ENCODE measurements at places on chromosomes 1 and 21. TPM values are rescaled to one million over a fixed set of nuclear protein-coding genes. Genes with fewer than 3 reads are reported as not detected.
A peak's percentile ranks its signal among the peaks of the same experiment; 100 is the strongest.

LY9 gene
- total RNA-seq, result 0.26 TPM

CDC42SE1 gene
- total RNA-seq, result 35.2 TPM

DNA sequence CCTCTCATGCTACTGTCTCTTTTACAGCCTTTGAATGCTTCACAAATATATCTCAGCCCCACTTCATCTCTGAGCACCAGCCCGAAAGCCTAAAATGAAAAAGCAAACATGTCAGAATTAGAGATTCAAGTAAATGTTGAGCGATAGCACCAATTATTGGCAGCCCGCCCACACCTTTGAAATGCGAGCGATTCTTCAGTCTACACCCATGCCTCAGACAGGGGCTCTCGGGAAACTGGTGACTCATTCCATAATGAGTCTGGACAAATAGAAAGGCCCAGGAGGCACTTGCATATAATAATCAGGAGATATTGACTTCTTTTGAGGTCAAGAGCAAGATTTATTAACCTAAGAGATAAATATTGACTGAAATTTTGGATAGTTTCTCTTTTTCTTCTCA, 487.3 kb upstream of the PTBP2 start:
- DNase-seq, result peak; percentile 9

GRCh38 chr1:65177457-65177856, 29.5 kb downstream of the AK4 start:
- no peak for DNase-seq

- no peak for DNase-seq
Measured at GRCh38 chr1:207619871-207620542, 24.9 kb upstream of the CR1L start.

DNA sequence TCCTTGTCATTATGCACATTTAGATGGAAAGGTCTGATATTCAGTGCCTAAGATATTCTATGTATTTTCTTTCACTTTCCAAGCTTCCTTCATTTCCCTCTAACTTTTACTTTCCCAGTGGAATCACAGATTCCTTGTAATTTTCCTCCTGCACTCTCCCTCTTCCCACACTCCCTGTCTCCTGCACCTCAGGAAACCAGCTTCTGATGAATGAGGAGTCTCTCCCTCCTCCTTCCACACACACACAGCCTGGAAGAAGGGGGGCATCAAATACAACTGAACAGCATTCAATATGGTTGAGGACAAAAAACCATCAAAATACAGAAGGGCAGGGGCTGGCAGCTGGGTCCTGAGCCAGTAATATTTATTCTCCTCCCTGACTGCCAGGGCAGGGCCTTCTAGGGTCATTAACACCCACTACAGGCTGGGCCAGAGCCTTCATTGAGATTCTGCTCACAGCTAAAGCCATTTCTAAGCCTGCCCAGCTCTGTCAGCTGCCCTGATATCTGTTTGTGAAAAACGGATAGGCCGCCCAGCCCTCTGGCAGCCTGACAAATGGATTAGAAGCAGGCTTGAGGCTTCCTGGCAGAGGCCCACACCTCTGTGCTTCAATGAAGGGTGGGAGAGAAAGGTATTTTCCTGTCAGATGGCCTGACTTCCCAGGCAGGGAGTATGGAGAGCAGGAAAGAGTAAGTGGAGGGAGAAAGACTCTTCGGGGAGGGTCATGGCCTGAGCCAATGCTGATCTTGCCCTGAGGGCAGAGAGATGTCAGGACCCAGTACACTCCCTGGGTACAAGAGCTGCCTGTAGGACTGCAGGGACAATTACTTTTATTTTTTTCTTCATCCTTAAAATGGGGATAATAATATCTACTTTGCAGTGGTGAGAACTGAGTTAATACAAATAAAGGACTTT, 138.9 kb upstream of the SPATA6 start:
- DNase-seq, result peak; percentile 34

DNA sequence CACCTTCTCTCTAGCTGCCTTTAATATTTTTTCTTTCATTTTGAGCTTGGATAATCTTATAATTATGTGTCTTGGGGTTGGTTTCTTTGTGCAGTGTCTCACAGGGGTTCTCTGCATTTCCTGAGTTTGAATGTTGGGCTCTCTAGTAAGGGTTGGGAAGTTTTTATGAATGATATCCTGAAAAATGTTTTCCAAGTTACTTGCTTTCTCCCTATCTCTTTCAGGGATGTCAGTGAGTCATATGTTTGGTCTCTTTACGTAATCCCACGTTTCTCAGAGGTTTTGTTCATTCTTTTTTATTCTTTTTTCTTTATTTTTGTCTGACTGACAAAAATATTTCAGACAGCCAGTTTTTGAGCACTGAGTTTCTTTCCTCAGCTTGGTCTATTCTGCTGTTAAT, 55.4 kb upstream of the CCDC190 start:
- DNase-seq, result no peak

EXO1 gene
- total RNA-seq, result not detected

GRCh38 chr1:223363856-223364684, at the start of gene SUSD4:
Gene SUSD4 (minus strand): TSS chr1:223364176. CDS start chr1:223363425, 751 bp downstream.
- DNase-seq, result peak; percentile 58

GRCh38 chr1:225504776-225505175, 76.9 kb upstream of the LBR start:
- no peak for DNase-seq

- no peak for DNase-seq
Measured at GRCh38 chr1:43288058-43288784, 2.8 kb upstream of the C1orf210 start.

DNA sequence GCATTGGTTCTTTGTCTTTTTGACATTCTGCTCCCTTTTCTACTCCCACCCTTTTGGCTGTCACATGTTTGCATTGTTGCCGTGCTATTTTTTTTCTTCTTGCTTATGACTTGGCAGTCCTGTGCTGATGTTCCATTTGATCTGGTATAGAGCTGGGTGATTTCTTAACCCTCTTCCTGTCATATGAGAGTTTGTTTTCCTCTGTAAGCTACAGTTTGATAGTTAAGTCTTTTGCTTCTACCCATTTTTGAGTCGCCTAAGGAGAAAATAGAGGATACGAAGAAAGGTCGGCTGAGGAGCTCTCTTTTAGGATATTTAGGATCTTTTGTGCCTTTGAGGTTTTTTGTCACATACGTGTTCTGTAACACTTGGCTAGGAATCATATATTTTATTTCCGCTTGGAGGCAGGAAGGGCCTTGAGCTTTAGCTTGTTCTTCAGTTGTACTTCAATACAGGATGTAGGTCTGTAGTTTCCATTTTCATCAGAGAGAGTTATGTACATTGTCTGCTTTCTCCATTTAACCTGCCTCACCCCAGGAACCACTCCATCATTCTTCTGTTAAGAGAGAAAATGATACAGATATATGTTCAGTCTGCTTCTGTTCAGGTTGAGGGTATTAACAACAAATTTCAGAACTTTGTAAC, 150.7 kb downstream of the BACH1 start:
- no peak for DNase-seq

LCE1C gene
- total RNA-seq, result not detected

DNA sequence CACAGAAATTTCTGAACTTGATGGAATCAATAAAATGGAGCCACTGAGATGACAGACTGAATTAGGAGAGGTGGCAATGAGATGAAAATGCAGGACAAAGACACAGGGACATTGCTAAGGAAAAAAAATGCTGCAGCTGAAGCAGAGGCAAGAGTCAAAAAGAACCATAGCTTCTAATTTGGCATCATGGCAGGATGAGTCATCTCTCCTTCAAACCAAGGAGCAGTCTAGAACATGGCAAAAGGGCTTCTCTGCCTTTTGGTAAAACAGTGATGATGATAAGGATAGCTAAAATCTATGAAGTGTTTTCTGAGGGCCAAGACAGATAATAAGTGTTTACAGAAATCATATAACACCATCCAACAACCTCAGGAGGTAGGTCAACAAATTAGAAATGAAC, 16.8 kb downstream of the SLC19A2 start:
- DNase-seq, result no peak

XCL1 gene
- 0.41 TPM for total RNA-seq

AKR7A3 gene
- 0.28 TPM for total RNA-seq

RGS13 gene
- total RNA-seq, result not detected

EVA1C gene
- 12.1 TPM for total RNA-seq

MAEL gene
- total RNA-seq, result 3.9 TPM

FCGR3A gene
- 120 TPM for total RNA-seq

DNA sequence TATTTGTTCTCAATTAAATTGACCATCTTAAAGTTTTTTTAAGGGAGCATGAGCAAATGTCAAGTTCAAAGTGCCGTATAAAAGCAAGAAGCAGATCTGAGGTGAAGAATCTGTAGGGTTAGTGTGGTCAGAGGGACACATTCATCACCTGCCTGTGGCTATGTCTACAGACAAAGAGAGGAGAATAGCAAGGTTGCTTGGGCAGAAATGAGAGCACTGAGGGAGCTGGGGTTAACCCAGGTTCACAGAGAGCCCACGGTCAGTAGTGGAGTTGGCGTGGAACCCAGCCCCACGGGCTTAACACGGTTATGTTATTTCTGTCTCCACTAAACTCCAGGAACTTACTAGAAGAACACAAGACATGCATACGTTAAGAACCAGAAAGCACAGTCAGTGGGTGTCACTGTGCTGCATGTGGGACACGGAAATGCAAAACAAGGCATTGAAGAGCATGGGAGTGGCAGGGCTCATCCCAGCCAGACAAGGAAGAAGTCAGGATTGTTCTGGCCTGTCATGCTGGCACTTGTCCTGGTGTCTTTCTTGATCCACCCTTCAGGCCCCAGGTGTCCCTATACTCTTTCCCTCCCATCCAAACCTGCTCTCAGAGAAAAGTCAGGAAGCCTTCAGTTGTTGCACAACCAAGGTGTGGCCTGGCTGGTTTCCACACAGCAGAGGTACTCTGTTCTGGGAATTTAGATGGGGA, 95.5 kb upstream of the IVNS1ABP start:
- DNase-seq, result no peak

DNA sequence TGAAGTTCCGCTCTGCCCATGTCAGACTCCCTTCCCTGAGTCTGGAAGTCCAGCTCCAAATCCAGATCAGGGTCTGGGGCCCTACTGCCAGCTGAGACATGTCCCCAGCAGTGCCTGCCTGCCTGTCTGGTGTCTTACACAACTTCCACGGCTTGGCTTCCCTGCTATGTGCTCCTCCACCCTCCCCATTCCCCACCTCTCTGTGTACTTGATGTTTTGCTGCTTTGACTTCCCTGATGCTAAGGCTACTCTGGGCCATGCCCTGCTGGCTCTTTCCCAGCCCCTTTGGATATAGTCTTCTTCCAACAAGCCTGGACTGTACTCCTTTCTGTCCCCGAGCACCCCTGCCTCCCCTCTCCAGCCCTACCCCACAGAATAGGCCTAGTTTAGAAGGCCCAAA, 7.3 kb downstream of the GJA5 start:
- DNase-seq, result no peak

GPR37L1 gene
- total RNA-seq, result not detected

- no peak for DNase-seq
Measured at GRCh38 chr1:63523738-63524137, 413 bp downstream of the EFCAB7 start.

GRCh38 chr1:57234459-57234858, 189.4 kb downstream of the DAB1 start:
- DNase-seq, result no peak

CD1E gene
- not detected for total RNA-seq

DCDC2B gene
- total RNA-seq, result not detected

DNA sequence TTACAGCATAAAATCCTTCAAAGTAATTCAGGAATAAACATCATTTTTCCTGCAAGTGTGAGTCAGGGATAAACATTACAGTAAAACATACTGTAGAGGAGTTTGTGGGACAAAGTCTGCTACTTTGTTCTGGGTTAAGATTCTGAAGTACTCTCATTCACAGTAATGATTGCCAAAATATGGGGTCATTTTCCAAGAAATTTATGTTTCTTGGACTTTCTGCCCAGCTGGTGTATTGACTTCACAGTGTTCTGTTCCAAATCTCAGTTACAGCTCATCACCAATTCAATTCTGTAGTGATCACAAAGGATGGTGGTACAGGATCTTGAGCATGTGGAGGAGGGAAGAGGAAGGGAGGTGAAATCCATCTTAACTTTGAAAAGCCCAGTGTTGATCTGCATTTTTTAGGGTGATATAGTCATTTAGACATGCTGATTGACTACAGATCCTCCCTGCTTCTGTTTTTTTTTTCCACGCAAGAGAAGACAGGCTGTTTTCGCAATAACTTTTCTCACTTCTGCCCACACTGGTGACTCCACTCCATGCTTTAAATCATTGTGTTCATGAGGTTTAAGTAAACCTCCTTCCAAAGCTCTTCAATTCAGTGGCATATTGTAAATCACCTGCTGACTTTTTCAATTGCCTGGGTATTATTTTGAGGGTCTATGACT, 60.4 kb upstream of the C1orf53 start:
- DNase-seq, result no peak

GRCh38 chr1:246121533-246121932, 385.5 kb downstream of the SMYD3 start:
- DNase-seq, result no peak

GRCh38 chr21:41095983-41096382, 72.0 kb upstream of the BACE2 start:
- DNase-seq, result peak; percentile 13

DNA sequence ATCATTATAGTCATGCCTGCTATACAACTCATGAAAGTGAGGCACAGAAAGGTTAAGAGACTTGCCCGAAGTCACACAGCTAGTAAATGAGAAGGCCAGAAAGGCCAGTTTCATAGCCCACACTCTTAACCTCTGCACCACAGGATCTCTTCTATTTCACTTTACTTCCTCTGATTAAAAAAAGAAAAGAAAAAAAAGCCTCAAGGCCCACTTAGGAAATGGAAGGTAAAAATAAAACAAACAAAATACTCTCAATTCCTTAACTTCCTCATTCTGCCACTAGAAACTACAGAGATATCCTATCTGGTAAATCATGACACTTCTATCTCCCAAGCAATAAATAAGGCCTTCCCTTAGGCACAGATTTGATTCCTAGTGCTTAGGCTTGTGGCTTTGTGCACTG, 7.6 kb upstream of the ENAH start:
- DNase-seq, result no peak

GRCh38 chr1:226602186-226603021, 53.8 kb downstream of the STUM start:
- DNase-seq, result peak; percentile 63

DNA sequence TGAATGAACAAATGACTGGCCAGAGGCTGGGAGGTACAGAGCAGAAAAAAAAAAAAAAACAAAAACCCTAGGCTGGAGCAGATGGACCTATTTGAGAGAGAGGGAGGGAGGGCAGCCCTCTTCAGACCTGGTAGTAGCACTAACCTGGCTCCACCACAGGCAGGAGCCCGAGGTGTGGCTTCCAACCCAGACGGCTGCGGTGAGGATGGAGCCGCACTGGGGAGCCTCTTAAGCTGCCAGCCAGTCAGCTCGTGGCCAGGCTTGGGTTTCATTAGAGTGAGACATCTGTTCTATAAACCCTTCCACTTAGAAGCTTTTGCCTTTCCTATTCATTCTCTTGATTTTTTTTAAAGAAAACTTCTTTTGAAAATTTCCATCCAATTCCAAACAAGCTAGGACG, 16.8 kb downstream of the LGR6 start:
- DNase-seq, result no peak

Measured in heart right ventricle (tissue), 16 donors.